ENCODE measurements at places on chromosomes 2 and 18.

GRCh38 chr2:97737421-97738178 is 24.2 kb downstream of the ZAP70 start:
- DNase-seq = no peak

DNA sequence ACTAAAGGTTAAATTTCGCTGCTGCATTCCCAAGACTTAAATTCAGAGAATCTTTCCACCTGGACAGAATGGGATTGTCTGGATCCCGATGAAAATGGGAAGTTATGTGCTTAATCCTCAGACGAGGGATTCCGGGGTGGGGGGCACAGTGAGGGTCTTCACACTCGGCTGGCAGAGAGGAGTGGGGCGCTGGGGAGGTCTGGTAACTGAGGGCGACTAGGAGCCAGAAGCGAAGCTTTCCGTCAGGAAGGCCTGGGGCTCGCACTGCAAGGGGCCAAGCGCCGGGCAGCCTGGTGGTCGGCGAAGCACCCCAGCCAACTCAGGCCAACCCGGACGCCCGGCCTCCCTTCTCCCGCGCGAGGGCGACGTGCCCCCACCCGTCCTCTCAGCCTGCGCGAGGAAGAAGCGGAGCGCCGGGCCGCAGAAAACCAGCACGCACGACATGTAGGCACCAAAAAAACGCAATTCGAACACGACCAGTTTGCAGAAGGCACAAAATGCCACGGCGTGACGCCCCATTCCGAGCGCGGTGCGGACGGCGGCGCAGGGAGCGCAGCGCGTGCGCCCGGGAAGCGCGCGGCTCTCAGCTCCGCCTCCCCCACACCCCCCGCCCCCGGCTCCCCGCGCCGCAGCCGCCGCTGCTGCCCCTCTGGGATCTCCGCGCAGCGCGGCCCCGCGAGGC is 188.1 kb downstream of the ZEB2 start:
- DNase-seq = no peak

DNA sequence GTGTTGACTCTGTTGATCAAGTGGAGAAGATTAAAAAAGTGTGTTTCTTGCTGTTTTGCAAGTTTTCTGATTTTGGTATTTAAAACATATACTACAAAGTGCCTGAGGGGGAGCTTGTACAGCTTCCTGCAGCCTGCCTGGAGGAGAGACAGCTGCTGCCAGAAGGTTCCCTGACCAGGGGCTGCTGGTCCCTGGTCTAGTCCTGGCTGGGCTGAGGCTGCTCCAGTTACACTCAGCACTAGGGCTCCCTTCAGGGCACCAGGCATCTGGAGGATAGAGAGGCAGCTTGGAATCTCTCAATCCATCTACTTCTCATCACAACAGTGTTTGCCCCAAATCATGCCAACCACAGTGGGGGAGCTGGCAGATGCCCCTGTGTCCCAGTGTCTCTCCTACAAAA is 4.8 kb downstream of the MC2R start:
- no peak for DNase-seq

DNA sequence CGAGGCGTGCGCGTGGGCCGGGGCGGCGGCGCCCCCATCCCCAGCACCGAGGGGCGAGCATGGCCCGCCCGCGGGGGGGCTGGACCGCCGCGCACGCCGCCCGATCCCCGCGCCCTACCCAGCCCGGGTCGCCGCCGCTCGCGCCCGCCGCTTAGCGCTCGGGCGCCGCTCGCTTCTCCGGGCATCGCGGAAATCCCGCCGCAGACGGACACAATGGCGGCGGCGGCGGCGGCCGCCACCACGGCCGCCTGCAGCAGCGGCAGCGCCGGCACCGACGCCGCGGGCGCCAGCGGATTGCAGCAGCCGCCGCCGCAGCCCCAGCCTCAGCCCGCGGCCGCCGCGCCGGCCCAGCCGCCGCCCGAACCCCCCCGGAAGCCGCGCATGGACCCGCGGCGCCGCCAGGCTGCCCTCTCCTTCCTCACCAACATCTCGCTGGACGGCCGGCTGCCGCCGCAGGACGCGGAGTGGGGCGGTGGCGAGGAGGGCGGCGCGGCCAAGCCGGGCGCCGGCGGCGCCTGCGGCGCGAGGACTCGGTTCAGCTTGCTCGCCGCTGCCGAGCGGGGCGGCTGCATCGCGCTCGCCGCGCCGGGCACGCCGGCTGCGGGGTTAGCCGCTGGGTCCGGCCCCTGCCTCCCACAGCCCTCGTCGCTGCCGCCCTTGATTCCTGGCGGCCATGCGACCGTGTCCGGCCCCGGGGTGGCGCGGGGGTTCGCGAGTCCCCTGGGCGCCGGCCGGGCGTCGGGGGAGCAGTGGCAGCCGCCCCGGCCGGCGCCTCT is 453 bp downstream of the CABLES1 start:
- DNase-seq = no peak

DNA sequence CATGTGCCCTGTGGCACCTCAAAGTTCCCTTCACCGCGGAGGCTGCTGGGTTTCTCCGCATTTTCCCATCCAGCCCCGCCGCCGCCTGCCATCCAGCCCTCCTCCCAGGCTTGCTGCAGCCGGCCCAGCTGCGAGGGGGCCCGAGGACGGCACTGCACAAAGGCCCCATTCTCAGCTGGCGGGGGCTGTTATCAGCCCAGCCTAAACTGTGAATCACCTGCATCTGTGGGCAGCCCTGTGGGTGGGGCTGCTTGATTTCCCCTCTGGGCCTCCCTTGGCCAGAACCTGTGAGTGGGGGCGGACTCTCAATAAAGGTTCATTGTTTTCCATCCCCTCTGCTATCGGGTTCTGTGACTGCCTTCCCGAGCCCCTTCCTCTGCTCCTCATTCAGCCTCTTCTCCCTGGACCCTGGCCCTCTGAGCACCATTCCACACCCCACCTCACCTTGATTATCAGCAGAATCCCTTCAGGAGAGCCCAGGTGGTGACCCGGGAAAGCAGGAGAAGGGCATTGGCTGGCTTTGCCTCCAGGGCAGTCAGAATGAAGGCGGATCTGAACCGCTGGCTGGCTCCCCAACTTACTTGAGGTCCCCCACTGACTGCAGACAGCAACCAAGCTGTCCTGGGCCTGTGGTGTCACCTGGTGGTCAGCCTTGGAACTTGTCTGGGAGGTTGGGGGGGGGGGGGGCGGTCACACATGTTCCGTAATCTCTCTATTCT is 204.5 kb downstream of the ZFP36L2 start:
- DNase-seq = no peak

DNA sequence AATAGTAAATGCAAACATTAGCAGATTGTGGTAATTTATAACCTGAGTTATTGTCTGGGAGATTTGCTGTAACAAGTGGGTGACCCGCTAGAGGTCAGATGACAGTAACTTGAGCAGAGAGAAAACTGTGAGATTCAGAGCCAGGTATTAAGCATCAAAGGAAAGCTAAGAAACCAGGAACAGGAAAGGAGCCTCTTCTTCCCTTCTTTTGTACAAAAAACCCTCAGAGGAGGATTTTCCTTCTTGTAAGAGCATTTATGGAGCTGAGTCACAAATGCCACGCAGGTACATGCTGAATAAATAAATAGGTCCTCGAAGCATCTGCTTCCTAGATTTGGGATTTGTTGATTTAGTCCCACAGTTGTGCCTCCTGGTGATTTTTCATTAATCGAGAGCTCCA is 146.5 kb downstream of the SH3BP4 start:
- DNase-seq = no peak

DNA sequence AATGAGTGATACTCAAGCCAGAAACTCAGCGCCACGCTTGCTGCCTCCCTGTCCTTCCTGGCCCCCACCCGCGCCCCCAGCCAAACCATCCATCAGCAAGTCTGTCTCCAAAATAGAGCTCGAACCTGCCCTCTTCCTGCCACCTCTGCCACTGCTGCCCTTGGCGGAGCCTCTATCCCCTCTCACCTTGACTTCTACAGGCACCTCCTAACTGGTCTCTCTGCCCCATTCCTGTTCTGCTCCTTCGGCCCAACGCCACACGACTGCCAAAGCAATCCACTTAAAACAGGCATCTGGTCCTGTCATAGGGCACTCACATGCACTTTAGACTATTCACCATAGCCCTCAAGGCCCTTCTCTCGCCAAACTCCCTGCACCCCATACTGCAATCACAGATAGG is 210.3 kb upstream of the SMAD2 start:
- no peak for DNase-seq

GRCh38 chr18:39596221-39596620 is 2030.6 kb upstream of the CELF4 start:
- no peak for DNase-seq

GRCh38 chr2:71545572-71546274 is 92.4 kb downstream of the DYSF start:
- DNase-seq = peak; percentile 32

GRCh38 chr2:140786585-140786984 is 1344.2 kb downstream of the LRP1B start:
- no peak for DNase-seq

GRCh38 chr2:51268191-51268590 is 236.3 kb upstream of the NRXN1 start:
- DNase-seq = no peak

- no peak for DNase-seq
Observed at GRCh38 chr2:121798617-121799016, 43.2 kb downstream of the TSN start.

All from AG09319 (cell line).